GM03348 (cell line): ENCODE measurements at places on chromosomes 1 and 21.

GRCh38 chr21:40481764-40482163, 365.2 kb downstream of the DSCAM start:
- DNase-seq = no peak

GRCh38 chr1:119686661-119687060, 25.1 kb upstream of the PHGDH start:
- DNase-seq = no peak

- DNase-seq = no peak
These were observed 6.6 kb upstream of the PLEKHG5 start for GRCh38 chr1:6497867-6498575.

DNA sequence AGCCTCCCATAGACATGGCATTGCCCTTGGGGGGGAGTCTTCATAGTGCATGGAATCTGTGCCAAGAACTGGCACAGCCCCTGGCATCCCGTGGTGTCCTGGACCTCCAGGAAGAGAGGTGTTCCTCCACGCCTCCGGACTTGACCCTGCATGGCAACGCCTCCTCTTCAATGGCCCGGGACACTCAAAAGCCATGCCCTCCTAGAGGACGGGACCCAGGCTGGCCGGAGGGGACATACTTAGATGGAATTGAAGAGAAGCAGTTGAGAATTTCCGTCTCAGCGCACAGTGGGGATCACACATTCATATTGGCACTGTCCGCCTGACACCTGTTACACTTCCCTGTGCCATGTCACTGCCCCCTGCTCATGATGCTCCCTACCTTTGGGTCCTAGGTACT, 38.4 kb upstream of the TENT5C start:
- no peak for DNase-seq

DNA sequence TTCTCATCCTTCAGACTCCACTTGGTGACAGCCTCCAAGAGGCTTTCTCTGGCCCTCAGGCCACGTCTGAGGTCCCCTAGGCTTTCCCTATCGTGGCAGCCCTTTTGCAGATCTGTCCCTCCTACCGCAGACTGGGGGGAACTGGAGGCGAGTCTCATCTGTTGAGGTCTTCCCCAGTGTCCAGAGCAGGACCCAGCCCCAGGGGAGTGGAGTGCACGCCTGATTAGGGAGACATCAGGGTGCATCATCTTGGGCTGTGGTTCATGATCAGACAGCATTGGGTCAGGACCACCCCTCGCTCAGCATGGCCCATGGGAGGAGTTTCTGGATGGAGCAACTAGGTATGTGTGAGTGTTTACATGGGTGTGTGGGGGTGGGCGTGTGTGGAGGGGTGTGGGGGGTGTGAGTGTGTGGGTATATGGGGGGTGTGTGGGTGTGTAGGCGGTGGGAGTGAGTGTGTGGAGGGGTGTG, 8.5 kb upstream of the MATN1 start:
- no peak for DNase-seq

DNA sequence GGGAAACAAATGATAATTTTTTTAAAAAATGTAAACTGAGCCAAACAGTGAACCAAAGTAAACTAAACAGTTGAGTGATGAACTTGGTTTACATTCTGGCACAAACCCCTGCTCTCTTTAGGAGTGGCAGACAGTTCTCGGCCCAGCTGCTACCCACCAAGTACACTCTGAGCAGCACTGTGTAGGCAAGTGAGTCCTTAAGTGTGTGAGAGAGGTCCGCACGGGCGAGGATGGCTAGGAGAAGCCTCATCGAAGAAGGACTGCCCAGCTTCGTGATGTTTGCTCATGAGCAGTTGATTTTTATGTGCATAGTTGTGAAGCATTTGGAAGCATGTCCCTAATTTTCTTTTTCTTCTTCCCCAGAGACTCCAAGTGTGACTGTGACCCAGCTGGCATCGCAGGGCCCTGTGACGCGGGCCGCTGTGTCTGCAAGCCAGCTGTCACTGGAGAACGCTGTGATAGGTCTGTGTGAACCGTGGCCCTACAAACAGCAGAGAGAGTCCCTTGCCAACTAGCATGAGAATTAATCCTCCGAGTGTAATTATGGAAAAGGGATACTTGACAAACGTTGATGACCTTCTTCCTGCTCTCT, 32.1 kb downstream of the LAMC2 start:
- DNase-seq = no peak
